ENCODE measurements at places on chromosomes 5 and 9.
A peak's percentile ranks its signal among the peaks of the same experiment; 100 is the strongest.

GRCh38 chr5:72106817-72107130 is 501 bp upstream of the MAP1B start:
- DNase-seq, result no peak

GRCh38 chr9:82082563-82082962 is 94.0 kb downstream of the SPATA31D1 start:
- no peak for DNase-seq

DNA sequence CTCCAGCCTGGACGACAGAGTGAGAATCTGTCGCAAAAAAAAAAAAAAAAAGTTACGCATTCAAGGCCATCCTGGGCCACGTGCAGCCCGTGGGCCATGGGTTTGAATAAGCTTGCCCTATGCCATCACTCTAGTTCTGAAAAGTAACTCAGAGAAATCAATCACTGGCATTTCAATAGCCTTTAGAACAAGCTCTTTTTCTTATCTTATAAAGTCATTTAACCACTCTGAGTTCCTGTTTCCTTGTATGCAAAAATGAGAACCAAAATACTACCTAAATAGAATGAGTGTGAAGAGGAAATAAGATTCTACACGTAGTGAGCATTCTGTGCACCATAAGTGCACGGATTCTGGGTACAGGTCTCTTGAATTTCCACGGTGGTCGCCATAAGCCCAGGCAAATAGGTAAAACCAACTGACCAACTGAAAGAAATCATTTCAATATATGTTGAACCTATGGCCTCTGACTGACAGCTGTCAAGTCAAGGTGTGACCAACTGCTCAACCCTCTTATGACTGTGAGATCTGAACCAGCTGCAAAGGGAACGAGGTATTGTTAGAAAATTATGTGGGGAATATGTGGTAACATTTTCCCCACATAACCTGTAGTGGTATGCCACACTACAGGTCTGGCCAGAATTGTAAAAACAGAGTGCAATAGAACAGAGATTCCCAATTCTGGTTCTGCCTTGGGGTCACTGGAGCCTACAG is 143.9 kb upstream of the LHFPL2 start:
- DNase-seq, result no peak

- peak; percentile 21 for DNase-seq
These were observed 67.0 kb downstream of the NFIB start for GRCh38 chr9:14246951-14247350.

GRCh38 chr5:31794009-31794408 is 155.1 kb downstream of the PDZD2 start:
- no peak for DNase-seq

DNA sequence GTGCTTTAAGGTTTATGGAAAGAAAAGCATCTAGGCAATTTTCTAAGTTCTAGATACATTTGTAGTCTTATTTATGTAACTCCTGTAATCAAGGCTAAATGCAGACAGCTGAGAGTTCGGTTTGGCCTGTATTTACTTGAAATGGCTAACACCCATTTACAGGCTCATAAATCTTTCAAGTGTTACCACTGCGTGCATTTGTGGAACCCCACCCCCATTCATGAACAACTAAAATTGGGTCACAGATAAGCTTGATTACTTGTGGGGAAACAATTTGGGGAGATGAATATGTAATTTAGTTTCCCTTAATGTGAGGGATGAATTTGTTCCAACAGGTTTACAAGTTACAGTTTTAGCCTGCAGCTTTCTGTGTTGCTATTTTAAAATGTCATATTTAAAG is 360.6 kb downstream of the ARRDC3 start:
- no peak for DNase-seq

- no peak for DNase-seq
These were observed 25.6 kb downstream of the FBXL17 start for GRCh38 chr5:108356286-108356685.

- no peak for DNase-seq
These were observed 3.7 kb upstream of the IRX2 start for GRCh38 chr5:2755076-2755680.

- DNase-seq, result peak; percentile 82
These were observed 4.3 kb upstream of the SGCD start for GRCh38 chr5:156322666-156323065.

DNA sequence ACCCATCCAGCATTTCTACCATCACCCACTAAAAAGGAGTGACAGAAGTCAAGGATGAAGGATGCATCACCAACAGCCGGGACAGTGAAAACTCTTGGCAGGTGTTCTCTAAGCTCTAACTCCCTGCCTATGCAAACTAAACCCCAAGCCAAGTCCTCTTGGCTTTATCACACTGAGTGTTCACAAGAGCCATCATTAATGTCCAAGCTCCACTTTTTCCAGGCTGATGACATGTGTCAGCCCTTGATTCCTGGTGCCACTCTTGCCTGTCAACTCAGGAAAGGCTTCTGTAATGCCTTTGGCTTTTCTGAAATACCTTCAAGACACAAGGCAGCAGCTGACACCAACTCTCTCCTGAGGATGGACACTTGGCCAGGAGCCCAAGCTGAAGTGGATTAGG is 86.9 kb downstream of the NR6A1 start:
- peak; percentile 56 for DNase-seq

DNA sequence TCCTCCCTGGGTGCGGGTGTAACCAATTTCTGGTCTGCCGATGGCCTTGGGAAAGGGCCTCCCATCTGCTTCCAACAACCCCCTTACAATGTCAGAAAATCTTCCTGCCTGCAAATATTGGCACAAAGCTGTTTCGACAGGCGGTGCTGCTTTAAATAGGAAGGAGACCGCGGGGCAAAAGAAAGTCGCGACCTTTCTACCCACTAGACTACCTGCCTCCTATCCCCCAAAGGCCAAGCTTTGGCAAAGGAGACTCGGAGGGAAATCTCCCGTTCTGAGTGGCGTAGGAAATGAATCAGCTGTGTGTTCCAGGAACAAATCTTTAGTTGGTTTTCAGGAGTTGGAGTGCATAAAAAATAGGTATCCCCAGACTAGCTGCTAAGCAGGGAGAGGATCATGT is 36.8 kb upstream of the NFIB start:
- no peak for DNase-seq

DNA sequence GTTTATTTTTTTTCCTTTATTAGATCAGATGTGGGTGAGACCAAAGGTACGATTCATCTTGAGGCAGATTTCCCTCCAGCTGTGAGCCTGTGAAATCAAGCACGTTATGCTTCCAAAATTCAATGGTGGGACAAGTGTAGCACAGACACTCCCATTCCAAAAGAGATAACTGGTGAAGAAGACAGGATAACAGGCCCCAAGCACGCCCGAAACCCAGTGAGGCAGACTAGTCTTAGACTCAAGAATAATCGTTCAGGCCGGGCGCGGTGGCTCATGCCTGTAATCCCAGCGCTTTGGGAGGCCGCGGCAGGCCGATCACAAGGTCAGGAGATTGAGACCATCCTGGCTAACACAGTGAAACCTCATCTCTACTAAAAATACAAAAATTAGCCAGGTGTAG is 36.8 kb upstream of the COL5A1 start:
- no peak for DNase-seq

DNA sequence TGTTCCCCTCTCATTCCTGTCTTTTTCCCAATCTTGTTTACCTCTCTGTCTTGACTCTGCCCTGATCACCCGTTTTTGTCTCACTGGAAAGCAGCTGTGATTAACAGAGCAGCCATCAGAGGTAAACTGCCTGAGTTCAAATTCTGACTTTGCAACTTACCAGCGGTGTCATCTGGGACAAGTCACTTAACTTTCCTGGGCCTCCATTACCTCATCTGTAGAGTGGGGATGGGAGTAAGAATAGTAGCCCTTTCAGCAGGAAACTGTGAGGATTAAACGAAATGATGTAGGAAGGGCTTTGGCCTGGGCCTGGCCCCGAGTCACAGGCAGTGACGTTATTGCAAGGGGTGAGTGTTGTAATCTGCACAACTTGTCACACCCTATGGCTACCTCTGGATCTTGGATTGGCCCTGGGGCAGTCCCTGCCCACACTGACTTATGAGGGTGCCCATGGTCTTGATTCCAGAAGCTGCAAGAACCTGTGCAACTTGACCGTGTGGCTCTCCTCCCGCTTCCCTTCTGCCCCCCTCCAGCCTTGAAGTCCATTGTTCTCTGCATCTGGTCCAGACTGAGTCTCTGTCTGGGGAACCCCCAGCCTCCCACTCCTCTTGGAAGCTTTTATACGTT is 657 bp upstream of the PCDH12 start:
- DNase-seq, result no peak

GRCh38 chr5:151225475-151225874 is 1.6 kb upstream of the CCDC69 start:
- no peak for DNase-seq

GRCh38 chr5:154077696-154078095 is 38.9 kb downstream of the MFAP3 start:
- DNase-seq, result no peak

DNA sequence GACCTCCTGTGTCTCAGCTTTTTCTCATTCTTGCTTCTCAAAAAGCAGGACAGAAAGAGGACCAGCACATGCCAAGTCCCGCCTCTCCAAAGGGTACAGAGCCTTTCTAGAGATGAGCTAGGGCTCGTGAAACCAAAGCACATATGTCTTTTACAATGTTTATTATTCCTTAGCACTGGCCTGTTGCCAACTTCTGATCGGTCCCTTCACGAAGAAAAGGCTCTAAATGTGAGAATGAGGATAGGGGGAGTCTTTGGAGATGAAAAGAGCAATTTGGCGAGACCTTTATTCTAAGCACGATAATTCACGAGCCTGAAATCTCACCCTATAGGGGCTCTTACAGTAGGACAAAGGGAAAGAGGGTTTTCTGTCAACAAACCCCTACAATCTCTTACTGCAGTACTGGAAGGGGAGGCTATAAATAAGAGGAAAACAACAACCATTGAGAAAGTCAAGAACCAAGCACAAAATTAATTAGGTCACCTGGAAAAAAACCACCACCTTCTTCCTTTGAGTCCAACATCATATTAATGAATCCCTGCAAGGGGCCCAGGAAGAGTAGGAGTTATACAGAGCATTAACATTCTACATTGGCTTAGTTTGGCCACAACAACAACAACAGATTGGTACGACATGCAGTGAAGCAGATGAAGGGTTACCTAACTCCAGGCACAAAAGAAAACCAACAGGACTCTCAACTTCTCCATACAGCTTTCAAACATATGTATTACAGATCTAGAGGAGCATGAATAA is 309.5 kb downstream of the PDE4D start:
- DNase-seq, result peak; percentile 51

DNA sequence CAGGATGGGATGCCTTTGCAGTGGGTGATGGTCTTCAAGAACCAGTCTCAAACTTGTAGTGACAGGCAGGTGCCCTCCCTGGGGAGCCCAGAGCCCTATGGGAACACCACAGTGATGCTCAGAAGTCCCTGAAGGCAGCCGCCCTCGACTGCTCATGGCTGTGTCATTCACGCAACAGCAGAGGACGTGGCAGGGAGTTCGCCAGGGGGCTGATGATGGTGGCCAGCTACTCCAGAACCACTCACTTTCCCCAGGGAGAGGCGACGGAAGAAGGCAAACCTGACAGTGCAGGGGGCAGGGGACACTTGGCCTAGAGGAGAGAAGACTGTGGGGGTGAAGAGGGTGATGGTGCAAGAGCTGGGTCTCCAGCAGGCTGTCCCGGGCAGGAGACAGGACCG is 4.0 kb downstream of the IL13 start:
- no peak for DNase-seq

DNA sequence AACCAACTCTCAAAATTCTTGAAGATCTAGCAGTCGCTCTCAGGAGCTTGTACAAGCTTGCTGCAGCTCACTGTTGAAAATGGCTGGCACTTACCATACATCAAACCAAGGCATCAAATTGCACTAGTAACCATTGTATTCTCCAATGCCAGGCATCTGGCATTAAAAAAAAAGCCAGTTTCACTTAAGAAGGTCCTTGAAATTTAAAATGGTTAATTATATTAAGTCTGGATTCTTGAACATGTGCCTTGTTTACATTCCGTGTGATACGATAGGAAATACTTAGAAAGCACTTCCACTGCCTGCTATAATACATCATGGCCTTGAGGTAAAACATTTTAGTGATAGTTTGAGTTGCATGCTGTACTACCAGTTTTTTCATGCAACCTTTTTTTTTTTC is 300.7 kb downstream of the KDM4C start:
- no peak for DNase-seq

DNA sequence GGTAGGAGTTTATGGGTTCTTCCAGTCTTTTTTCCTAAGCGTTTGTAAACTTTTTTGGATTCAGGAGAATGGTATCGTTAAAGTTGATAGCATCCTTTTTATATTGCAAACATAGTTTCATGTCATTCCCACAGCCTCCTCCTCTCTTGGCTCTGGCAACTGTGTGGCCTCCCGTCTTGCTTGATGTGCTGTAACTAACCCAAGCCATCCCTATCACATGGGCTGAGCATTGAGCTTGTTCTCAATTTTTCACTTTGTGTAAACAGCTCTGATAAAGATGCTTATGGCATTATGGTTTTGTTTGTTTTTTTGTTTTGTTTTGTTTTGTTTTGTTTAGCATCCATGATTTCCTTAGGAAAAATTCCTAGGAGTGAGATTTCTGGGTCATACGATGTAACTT is 4.6 kb downstream of the STKLD1 start:
- DNase-seq, result no peak

- no peak for DNase-seq
These were observed 31.2 kb upstream of the RNU6ATAC start for GRCh38 chr9:134195558-134195957.

DNA sequence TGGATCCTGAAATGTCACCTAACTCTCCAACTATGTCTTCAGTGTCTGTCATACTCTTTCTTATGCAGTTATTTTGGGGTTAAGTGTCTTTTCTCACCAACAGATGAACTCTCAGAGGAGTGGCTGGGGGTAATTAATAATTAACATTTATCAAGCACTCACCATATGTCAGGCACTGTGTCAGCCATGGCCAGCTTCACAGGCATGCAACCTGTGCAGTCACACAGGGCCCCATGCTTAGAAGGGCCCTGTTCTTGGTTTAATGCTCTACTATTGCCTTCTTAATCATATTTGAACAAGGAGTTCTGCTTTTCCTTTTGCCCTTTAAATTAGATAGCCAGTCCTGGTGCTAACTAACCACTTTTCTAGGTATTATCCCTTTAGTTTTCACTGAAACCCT is 3.4 kb upstream of the GRPEL2 start:
- peak; percentile 22 for DNase-seq

- DNase-seq, result no peak
These were observed 584.5 kb upstream of the DMAC1 start for GRCh38 chr9:8384091-8384490.

- peak; percentile 63 for DNase-seq
These were observed 58.4 kb downstream of the UGCG start for GRCh38 chr9:111955048-111955447.

GRCh38 chr5:163915481-163915961 is 410.1 kb downstream of the MAT2B start:
- peak; percentile 25 for DNase-seq

- peak; percentile 63 for DNase-seq
These were observed 6.9 kb upstream of the NDUFB6 start for GRCh38 chr9:32579706-32580331.

DNA sequence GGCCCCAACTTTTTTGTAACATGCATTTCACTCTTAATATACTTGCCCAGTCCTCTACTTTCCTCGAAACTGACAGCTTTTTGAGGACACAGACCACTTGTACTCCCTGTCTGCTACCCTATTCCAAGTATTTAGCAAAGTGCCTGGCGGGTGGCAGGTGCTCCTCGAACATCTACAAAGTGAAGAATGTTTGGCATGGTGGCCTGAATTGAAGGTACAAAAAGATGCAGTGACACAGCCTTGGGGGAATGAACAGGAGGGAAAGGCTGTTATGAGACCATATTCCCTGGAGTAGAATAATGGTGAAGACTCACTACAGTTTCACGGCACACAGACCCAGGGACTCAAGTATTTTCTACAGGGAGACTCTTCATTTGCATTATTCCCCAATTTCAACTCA is 590.9 kb downstream of the PRELID2 start:
- DNase-seq, result no peak

GRCh38 chr9:120870206-120870605 is 6.8 kb downstream of the PHF19 start:
- DNase-seq, result no peak
